ENCODE measurements at places on chromosomes 3 and 15.

DNA sequence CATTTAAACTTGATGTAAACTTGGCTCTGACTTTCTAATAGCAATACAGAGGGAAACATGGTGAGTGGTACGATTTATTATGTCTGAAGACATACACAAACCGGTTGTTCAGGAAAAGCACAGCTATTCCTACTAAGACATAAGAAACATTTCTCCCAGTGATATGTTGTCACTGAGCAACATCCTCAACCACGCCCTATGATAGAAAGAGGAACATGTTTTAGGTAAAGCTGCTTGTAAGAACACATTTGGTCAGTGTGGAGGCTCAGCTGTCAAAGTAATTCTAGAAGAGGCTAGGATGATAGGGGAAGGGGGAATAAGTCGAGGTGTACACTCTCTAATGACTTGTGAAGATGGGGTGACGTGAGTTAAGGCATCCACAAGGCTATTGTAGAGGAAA lies 42.7 kb upstream of the B3GNT5 start:
- no peak for DNase-seq

GRCh38 chr3:10244009-10244408 lies 4.2 kb upstream of the TATDN2 start:
- no peak for DNase-seq

GRCh38 chr3:11734-12133 lies 184.8 kb upstream of the CHL1 start:
- no peak for DNase-seq

DNA sequence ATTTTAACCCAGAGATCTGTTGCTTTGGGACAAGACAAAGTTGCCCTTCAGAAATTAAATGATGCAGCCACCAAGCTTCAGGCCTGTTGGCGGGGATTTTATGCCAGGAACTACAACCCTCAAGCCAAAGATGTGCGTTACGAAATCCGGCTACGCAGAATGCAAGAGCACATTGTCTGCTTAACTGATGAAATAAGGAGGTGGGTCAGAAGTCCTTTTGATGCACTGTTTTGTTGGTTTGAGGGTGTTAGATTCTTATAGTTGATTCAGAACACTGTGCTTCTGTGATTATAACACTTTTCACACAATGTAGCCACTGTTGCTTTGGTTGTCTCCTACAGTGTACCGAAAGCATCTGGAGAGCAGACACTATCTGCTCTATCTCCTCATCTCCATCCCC lies 20.8 kb upstream of the NXPE3 start:
- no peak for DNase-seq

DNA sequence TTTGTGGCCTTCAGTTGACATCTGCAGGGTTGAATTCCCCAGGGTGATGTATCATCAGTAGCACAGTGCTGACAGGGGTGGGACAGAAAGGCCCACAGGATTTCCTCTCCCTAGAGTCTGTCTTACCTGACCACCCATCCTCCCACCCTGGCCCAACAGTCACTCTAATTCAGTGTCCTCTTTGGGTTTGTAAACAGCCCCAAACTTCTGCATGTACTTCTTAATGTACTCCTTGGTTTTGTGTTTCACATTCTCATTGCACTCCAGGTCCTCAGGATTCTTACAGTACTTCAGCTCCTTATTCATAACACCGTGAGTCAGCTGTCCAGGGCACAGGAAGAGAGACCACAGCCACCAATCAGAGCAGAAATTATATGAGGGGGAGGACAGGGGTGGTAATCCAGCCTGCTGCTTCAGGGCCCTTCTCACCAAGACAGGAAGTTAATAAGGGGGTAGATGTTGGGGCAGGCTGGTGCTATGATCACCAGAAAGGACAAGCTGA lies 37.5 kb downstream of the NBEAL2 start:
- DNase-seq: no peak

- DNase-seq: no peak
Observed at GRCh38 chr3:175608911-175609310, 749.8 kb downstream of the NAALADL2 start.

Measured in stimulated activated CD4-positive, alpha-beta T cell treated with anti-CD3 and anti-CD28 coated beads, TNF-alpha, amount 100 ng/mL, for 4 hours (primary cell).